Choroid plexus epithelial cell (primary cell): ENCODE measurements at places on chromosomes 3 and 15.

GRCh38 chr3:37301980-37302708, 127.8 kb upstream of the LRRFIP2 start:
- no peak for DNase-seq

- DNase-seq: no peak
Observed at GRCh38 chr3:4043867-4044575, 244.8 kb downstream of the LRRN1 start.

- DNase-seq: no peak
Observed at GRCh38 chr3:146692254-146692653, 87.1 kb upstream of the PLSCR5 start.

- no peak for DNase-seq
Observed at GRCh38 chr15:71880276-71880675, 69.9 kb downstream of the NR2E3 start.

GRCh38 chr3:153232851-153233271, 70.8 kb downstream of the RAP2B start:
- peak; percentile 84 for DNase-seq

- no peak for DNase-seq
Observed at GRCh38 chr3:178295292-178295912, 240.8 kb upstream of the KCNMB2 start.

GRCh38 chr15:85479071-85479647, 98.8 kb downstream of the AKAP13 start:
- DNase-seq: peak; percentile 71

DNA sequence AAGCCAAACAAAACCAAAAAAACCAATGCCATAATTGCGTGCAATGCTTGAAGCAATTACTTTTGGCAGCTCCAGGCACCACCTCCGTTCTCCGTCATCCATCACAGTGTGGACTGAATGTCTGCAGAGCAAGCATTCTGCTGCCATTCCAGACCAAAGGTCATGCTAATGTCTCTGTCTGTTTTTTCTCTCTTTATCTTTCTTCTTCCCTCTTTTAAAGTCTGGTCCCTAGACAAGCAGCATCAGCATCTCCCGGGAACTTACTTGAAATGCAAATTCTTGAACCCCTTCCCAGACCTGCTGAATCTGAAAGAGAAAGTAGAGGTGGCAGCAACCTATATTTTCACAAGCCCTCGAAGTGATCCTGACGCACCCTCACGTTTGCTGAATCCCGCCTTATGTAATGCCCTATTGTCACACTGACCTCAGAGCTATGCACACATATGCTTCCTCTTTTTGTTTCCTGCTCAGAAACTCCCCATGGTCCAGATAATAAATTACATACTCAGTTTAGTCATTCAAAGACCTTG, 297.3 kb upstream of the PROK2 start:
- no peak for DNase-seq

DNA sequence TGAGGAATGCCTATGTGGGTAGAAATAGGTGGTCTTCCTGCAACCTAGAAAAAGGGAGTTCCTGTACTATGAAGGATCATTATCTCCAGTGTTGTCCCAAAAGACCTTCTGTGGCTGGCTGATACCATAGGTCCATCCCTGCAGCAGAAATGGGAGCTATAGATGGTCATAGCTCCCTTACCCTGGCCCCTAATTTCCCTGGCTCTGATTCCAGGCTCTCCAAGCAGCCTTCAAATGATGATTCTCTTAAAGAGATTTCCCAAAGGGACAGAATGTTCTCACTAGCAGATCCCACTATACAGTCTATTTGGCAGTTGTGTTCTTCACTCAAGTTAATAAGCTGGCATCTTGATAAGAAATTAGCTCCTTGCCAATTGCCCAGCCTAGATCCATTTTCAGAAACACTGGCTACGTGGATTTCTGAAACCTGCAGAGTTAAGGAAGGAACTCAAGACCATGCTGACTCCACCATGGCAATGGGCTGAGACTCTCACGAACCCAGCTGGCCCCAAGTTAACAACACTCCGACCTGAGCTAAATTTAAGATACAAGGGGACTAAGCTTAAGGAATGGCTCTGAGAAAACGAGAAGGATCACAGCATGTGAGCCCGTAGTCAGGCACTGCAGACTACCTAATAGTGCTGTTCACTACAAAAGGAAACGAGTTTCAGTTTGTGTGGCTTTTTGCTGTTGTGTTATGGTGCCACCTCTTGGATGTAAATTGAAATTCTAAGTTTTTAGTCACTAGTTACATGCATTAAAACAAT, 11.4 kb downstream of the C15orf40 start:
- peak; percentile 85 for DNase-seq
